Stimulated activated CD4-positive, alpha-beta T cell treated with anti-CD3 and anti-CD28 coated beads, Interleukin-1b, Interleukin-23, amount 100 ng/mL, for 1 hour (primary cell): ENCODE measurements at places on chromosomes 4 and X.

- DNase-seq: no peak
Observed at GRCh38 chrX:21723084-21723483, 34.8 kb downstream of the SMPX start.

GRCh38 chr4:38105475-38106220 is 145.4 kb downstream of the PTTG2 start:
- no peak for DNase-seq

GRCh38 chrX:118545510-118545909 is 49.9 kb downstream of the DOCK11 start:
- no peak for DNase-seq

DNA sequence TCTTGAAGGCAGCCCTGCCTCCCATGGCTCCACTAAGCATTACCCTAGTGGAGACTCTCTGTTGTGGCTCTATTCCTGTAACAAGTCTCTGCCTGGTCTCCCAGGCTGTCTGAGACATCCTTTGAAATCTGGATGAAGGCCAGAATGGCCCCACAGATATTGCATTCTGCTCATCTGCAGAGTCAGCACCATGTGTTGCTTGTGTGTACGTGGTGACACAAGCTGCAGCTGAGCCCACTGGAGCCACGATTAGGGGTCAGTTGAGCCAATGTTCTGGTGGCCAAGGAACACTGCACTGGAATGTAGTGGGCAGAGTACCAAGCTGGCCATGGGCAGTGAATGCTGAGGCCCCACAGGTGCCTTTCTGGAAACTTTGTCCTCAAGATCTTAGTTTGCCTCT is 29.2 kb downstream of the GRID2 start:
- no peak for DNase-seq

GRCh38 chr4:162442128-162442527 is 278.3 kb upstream of the FSTL5 start:
- DNase-seq: no peak

GRCh38 chr4:166143227-166143626 is 270.2 kb downstream of the TLL1 start:
- DNase-seq: no peak

DNA sequence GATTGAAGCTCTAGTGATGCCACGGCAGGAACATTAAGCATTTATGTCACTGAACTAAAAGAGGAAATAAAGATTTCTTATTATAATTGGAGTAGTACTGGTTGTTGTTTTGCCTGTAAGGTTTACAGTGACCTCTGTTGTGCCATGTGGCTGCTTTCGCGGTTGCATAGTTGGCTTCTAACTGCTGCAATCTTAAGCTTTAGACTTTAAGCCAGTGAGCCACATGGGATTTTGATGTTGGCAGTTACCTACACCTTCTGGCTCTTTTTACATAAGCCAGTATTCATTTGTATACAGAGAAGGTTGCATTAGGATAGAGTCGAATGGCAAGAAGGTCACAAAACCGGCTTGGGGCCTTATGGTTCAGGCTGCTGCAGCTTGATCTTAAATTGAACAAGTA is 1311.6 kb downstream of the RAPGEF2 start:
- no peak for DNase-seq

GRCh38 chrX:3346501-3347259 is at the start of gene MXRA5:
MXRA5 (minus strand) TSS chrX:3346652; CDS start chrX:3343833, 2,819 bp downstream.
- no peak for DNase-seq

DNA sequence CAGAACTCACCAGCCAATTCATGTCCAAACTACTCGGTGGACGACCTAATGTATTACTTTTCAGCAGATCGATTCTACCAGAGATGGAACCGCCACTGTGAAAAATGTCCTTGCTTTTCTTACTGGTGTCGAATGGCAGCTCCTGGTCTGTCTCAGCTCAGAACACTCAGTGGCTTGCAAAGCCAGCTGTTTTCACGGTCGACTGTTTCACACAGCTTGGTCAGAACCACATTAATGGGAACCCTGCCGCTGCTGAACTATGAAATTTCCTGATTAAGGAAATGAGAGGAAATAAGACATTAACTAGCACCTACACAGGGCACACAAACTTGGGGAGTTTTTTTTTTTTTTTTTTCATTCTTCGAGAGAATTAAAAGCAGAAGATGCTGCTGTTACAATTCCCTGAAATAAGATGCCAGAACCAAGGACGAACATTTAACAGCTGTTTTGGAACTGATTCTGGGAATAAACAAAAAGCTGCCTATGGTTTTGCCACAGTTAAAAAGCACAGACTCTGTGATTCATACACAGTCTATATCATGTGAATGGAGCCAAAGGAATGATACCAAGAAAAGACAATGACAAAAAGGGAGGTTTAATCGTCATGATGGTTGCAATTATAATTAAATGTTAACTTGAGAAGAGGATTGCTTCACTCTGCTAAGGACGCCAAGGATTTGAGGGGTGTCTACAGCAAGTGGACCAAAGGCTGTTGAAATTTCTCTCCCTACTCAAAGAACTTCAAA is 31.3 kb downstream of the SUPT20HL2 start:
- DNase-seq: no peak
